ENCODE measurements at places on chromosomes 11 and 22.

- DNase-seq, result peak; percentile 22
These were observed 88.6 kb upstream of the KCNQ1OT1 start for GRCh38 chr11:2788168-2789071.

DNA sequence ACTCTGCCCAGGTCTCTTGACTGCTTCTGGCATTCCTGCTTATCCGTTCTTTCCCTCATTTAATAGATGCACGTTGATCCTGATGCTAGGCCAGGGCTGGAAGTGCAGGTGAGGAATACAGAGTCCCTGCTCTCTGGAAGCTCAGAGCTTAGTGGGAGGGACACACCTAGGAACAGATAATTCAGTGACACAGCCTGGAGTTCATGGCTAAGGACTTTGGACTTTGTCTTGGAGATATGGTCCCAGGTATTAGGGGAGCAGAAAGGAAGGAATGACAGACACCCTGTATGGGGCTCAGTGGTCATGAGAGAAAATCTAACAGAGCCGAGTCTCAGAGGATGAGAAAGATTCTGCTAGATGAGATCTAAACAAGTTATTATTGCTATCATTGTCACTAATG, 160.6 kb downstream of the PKNOX2 start:
- no peak for DNase-seq

GRCh38 chr22:43840851-43841250, 21.5 kb downstream of the SULT4A1 start:
- DNase-seq, result no peak

- DNase-seq, result no peak
These were observed 178.0 kb downstream of the HIPK3 start for GRCh38 chr11:33435216-33435615.

DNA sequence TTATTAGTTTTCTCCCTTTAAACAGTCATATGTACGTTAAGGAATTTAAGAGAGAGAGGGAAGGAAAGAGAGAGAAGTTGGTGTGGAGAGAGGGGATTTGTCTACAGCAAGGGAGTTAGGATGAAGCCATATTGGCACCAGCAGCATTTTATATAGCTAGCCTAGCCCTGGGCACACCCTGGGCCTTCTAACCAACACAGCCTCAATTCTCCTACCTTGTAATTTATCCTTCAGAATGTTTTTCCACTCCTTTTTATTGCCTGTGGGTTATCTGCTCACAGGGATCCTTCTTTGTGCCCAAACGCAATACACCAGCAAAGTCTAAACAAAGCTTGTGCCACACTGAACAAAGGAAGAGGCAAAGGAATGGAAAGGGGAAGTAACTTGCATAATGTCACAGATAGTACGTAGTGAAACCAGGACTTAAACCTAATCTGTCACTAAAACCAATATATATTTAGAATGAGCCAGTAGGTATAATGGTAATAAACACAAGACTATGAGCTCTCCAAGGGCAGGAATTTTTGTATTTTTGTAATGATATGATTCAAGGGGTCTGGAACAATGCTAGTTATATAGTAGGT, 613.8 kb upstream of the TENM4 start:
- no peak for DNase-seq

DNA sequence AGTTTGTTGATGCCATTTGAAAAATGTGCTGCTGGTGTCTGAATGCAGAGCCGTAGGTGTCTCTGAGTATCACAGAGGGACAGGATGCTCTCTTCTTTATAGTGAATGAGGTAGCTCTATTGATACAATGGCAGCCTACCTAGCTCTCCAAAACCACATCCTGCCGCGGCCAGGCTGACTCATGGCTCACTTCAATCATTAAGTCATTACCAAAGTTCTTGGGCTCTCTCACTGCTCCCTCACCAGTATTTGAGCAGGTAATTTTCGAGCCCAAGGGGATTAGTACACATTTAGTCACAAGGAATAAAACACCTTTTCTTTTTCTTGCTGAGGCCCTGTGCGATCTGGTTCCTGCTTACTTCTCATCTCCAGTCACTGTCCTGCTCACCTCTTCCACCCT, 509.0 kb upstream of the LARGE1 start:
- no peak for DNase-seq

GRCh38 chr11:65338676-65339075, 5.0 kb downstream of the DPF2 start:
- DNase-seq, result no peak

GRCh38 chr22:41526830-41527799, 17.2 kb downstream of the POLR3H start:
- DNase-seq, result peak; percentile 67

GRCh38 chr22:33841281-33842005, 78.8 kb downstream of the LARGE1 start:
- DNase-seq, result no peak

DNA sequence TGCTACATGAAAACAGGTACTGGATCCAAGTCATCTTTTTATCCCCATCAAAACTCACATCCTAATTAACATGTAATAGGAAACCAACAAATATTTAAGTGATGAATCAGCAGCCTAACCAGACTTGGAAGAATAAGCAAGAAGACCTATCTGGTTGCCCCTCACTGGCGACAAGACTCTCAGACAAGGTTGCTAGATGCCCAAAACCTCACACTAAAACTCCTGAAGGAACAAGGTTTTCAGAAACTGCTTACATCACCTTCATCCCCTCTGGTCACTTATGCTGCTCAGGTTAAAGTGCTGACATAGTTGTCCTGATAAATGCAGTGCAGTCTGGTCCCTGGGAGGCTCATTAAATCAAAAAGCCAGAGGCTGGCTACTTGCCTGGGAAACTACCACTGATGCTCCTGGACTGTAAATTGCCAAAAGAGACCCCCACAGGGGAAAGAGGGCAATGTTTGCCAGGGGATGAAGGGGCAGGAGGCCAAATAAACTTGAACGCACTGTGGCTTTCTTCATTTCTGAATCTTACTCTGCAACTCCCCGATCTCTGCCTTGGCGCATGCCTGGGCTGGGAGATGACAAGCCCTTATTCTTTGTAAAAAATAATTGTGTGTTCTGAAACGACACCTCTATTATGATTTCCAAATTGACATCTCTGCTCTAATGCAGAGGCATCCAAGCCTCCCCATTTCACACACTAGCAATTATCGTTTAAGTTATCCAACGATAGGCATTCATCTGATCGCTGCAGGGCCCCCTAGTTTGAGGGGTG, 72.7 kb downstream of the AMBRA1 start:
- DNase-seq, result no peak

- no peak for DNase-seq
These were observed 814.3 kb downstream of the METTL15 start for GRCh38 chr11:28922386-28922981.

- no peak for DNase-seq
These were observed 52.8 kb downstream of the AHNAK start for GRCh38 chr11:62493801-62494200.

DNA sequence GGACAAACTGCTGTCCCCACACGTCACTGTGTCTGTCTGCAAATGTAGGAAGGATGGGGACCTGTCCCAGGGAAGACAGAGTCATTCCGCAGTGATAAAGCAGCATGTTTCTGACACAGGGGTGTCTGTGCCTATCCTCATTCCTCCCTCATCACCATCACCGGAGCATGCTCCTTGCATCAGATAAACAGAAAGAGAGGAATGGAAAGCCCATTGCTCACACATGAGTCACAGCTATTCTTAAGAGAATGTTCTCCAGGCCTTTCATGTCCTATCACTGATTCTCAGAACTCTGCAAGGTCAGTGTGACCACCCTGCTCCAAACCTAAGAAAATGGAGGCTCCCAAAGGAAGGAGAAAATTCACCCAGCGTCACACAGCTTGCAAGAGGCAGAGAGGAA, 38.9 kb downstream of the ZNF195 start:
- no peak for DNase-seq

- DNase-seq, result no peak
These were observed 72.4 kb downstream of the ZNRF3 start for GRCh38 chr22:28955817-28956216.

- DNase-seq, result no peak
These were observed 52.4 kb downstream of the LRRC74B start for GRCh38 chr22:21098099-21098671.

- no peak for DNase-seq
These were observed 2.8 kb upstream of the PACSIN2 start for GRCh38 chr22:43017525-43018460.

- peak; percentile 12 for DNase-seq
These were observed 2.4 kb downstream of the SLC22A12 start for GRCh38 chr11:64593156-64594105.

- no peak for DNase-seq
These were observed 304.8 kb upstream of the ISX start for GRCh38 chr22:34761111-34761510.

GRCh38 chr11:93738647-93739081, 2.6 kb downstream of the TAF1D start:
- no peak for DNase-seq

GRCh38 chr22:37299969-37300509, 17.7 kb downstream of the CYTH4 start:
- no peak for DNase-seq

DNA sequence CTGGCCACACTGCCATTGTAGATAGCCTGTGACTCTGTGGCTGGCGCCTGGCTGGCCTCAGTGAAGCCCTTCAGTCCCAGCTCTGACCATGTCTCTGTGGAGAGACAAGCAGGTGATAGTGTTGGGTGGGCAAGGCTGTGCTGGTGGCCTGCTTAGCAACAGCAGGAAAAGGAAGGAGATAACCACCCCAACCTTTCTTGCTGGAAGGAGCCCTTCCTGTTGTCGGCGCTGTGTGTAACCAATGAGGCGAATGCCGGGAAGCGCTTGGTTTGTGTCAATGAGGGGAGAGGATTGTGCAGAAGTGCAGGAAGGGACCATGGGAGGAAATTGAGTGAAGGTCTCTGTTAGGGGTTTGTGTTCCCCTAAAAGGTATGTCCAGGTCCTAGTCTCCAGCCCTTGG, 27.3 kb downstream of the PARVB start:
- no peak for DNase-seq

DNA sequence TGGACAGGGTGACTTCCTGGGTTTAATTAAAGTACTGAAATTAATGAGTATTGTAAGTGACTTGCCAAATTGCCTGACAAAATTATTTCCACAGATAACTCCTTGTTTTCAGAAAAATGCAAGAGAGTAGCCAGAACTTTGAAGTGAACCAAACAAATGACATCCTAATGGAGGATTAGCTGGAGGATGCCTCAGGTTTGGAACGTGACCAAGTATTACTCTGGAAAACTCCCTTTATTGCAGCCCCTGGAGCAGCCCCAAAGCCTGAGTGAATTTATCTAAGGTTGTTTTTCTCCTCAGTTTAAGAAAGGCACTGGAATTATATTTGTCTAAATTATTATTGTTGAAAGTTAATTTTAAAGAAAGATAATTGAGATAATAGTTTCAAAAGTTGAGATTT, 343.6 kb upstream of the MTNR1B start:
- DNase-seq, result no peak

- no peak for DNase-seq
These were observed 47.5 kb upstream of the TENM4 start for GRCh38 chr11:79488286-79488685.

- no peak for DNase-seq
These were observed 24.1 kb downstream of the PTDSS2 start for GRCh38 chr11:473962-474785.

GRCh38 chr22:44860311-44860710, 107.9 kb downstream of the ARHGAP8 start:
- no peak for DNase-seq

GRCh38 chr11:113628912-113629311, 77.2 kb downstream of the TMPRSS5 start:
- no peak for DNase-seq

DNA sequence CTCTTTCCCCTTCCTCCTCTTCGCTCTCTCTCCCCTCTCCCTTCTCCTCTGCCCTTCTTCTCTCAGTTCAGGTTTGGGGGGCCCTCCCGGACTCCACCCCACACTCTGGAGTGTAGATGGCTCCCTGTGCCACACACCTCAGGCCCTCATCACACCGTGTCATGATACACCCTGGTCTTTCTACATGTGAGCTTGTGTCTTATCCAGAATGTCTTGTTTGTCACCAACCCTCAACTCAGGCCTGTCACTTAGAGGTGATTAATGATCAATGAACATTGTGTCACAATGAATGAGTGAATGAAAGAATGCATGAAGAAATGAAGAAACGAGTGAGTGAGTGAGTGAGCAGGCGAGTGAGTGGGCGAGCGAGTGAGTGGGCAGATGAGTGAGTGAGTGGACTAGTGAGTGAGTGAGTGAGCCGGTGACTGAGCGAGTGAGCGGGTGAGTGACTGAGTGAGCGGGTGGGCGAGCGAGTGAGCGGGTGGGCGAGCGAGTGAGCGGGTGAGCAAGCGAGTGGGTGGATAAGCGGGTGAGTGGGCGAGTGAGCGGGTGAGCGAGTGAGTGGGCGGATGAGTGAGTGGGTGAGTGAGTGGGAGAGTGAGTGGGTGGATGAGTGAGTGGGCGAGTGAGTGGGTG, 33.8 kb downstream of the CAPN1 start:
- DNase-seq, result no peak

DNA sequence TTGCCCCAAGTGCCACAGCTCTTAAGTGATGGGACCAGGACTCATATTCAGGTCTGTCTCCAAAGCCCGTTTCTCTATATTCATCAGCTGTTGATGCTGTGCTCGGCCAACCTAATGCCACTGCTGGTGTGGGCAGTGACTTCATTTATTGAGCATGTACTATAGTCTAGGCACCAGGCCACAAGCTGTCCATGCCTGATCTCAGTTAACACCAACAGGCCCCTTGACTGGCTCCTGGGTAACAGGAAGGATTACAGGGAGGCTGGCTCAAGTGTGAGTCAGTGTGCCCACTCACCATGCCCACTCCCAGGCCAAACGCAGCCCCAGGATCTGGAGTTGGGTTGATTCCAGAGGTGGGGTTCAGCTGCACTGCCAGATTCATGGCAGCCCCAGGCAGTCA, 8.6 kb upstream of the CRYBB2 start:
- DNase-seq, result no peak

- no peak for DNase-seq
These were observed 106.7 kb downstream of the ETS1 start for GRCh38 chr11:128480665-128481064.

DNA sequence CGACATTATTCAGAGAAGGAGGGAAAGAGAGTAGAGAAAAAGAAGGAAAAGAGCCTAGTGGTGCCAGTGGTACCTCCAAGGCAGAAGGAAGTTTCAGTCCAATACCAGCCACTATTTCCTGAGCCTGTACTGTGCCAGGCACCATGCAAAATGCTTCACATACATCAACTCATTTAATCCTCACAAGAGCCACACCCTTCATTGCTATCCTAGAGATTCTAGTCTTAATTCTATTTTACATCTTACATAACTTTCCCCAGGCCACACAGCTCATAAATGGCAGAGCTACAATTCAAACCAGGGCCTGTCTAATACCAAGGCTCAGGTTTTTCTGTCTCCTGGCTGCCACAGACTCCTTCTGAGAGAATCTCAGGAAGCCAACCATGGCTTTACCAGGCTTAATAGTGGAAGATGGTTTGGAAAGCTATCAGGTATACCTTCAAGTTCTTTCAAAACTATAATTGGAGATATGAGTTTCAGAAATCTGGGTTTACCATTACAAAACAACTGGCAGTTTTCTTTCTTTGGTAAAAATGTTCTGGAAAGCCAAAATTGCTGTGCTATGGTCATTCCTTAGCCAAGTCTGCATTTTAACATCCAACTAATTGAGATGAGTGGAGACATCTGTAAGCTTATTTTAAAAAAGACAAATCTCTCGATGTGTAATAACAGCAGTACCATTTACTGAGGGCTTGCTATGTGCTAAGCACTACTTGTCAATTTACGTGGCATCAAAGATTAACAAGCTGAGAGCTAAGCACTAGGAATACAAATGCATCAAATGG, 225.1 kb upstream of the PITPNB start:
- no peak for DNase-seq

GRCh38 chr11:125079878-125080530, 16.9 kb downstream of the SLC37A2 start:
- DNase-seq, result no peak
